ENCODE measurements at places on chromosomes 5 and 9. TPM values are rescaled to one million over a fixed set of nuclear protein-coding genes. Genes with fewer than 3 reads are reported as not detected.

The PLPP6 gene
- 5.9 TPM for total RNA-seq

The GLDC gene
- total RNA-seq = not detected

GRCh38 chr5:116479776-116480675 is 94.6 kb downstream of the SEMA6A start:
- DNase-seq = no peak

The SH3PXD2B gene
- 0.21 TPM for total RNA-seq

GRCh38 chr5:90606539-90606938 is 47.9 kb downstream of the ADGRV1 start:
- no peak for DNase-seq

DNA sequence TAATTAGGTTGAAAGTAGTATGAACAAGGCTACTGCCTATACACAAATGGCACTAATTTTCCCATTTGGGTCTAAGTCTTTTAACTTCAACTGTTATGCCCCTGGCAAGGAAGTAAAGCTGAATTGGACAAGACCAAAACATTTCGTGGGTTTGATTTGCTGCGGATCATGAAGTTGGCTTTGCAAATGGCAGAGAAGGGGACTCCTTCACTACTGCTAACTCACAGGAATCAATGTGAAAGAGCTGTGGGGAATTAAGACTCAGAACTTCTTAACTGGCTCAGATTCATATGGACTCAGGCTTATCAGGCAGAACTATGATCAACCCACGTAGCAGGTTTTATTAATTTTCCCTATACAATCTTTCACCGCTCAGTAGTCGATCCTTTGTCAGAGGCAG is 73.8 kb upstream of the IFNE start:
- no peak for DNase-seq

- DNase-seq = no peak
These were observed 649.6 kb upstream of the RORB start for GRCh38 chr9:73847536-73847935.

The IL3 gene
- total RNA-seq = not detected

The ADAMTSL2 gene
- not detected for total RNA-seq

DNA sequence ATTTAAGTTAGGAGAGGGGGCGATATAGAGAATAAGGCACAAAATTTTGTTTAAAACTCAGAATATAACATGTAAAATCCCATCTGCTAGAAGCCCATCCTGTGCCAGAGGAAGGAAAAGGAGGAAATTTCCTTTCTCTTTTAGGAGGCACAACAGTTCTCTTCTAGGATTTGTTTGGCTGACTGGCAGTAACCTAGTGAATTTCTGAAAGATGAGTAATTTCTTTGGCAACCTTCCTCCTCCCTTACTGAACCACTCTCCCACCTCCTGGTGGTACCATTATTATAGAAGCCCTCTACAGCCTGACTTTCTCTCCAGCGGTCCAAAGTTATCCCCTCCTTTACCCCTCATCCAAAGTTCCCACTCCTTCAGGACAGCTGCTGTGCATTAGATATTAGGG is 18.3 kb downstream of the MOCS2 start:
- DNase-seq = no peak

DNA sequence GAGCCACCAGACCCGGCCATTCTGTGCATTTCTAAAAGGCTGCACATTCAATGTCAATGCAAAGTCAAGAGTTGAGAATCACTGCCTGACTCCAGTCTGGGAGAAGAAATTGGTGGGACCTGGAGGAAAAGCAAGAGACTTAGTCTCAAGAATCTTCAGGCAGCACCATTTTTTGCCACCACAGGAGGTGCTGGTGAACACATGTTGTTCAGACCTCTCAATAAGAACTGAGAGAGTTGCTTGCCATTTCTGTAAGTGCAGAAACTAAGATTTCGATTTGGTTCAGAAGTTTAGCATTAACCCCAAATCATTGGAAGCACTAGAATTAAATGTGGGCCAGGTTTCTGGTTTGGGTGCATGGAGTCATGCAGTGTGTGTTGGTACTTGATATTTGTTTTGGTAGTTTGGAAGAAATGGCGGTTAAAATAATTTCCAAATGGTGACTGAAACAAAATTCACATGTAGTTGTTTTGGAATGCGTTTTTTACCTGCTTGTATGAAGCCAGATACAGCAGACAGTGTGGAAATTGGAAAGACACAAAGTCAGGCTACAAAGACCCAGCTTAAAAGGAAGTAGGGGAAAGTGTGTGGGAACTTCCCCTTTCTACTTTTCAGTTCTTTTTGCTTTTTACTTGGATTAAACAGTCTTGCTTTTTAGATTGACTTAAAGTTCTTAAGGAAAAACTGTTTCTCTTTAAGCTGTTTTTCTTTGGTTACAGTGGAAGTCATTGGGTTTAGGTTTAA is 20.4 kb downstream of the PDE8B start:
- no peak for DNase-seq

- DNase-seq = no peak
These were observed 200.4 kb downstream of the PCSK5 start for GRCh38 chr9:76090909-76091308.

The GRM6 gene
- not detected for total RNA-seq

GRCh38 chr5:168701641-168702040 is 122.5 kb upstream of the PANK3 start:
- no peak for DNase-seq

DNA sequence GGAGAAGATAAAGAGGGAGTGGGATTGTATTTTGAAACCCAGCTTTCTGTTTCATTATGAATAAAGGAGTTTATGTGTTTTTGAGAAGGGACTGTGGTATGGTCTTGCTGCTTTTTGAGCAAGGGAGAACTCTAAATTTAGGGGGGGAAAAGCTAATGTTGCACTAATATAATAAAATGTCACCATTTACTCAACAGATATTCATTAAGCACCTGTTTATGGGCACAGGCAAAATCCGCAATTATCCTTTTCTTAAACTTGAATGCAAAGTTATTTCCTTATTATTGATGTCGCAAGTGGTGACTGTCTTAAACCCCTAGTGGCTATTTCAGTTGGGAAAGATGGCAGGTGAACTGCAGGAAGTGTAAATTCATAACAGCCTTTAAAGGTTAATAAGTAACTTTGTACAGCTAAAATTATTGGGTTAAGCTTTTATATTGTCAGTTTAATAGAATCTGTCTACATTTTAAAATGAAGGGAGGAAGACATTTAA is 1.5 kb downstream of the CDC42SE2 start:
- DNase-seq = no peak

GRCh38 chr9:134985451-134985850 is 67.7 kb upstream of the FCN1 start:
- no peak for DNase-seq

DNA sequence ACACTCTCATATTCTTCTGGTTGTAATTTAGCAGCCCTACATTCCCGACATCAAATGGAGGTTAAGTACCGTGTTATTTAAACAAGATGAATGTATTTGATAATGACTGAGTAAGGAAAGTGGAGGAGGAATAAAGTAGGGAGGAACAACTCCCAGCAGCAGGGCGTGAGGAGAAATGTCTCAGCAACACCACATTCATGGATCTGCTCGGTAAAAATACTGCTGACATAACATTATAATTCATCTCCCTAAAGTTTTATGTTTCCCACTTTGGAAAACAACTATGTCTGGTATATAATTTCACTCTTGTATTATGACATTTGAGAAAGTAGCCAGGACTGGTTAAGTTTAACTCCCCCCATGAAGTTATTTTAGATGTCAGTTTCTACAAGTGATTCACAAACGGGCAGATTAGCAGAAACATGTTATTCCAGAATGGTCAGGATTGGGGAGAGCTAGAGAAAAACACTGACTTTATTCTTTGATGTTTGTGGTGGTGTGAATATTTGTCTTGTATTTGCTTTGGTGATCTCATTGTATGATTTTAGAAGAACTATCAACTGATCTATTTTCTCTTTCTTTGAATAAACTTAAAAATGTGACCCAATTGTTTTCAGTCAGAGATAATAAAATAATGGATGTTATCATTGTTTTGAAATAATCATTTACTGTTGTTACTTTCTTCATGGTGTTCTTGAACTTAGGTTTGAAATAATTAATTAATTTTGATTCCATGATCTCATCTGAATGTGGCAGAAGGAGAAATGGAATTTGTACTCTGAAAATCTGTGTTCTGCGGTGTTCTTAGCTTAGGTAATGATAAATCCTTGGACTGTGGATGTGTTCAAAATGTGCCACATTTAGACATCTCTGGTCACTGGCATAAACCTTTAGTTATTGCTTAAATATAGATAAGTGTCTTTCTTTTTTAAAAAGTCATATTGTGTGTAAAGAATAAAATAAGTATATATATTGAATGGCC is 303.6 kb upstream of the ZNF608 start:
- DNase-seq = no peak
